GOT3 (cell line): ENCODE measurements at places on chromosomes 7 and 10.

DNA sequence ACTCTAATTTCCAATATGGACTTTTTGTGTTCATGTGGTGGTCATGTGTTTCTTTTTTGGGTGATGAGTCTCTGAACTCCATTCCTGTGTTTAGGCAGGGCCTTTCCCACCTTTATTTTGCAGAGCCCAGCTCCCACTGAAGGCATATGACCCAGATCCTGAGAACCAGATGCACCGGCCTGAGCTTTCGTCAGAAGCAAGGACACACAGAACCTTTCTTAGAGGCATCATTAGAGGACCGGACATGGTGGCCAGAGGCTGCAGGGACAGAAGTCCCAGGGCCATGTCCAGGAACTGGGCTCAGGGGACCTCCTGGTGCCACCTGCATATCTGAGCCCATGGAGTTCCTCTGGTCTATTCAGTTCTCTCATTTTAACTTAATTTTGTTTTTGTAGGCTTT lies 200.9 kb upstream of the ZNF32 start:
- no peak for DNase-seq

- DNase-seq: no peak
These were observed 170.9 kb downstream of the PARD3 start for GRCh38 chr10:34644224-34644623.

GRCh38 chr10:36808625-36809362 lies 316.6 kb upstream of the ANKRD30A start:
- no peak for DNase-seq

DNA sequence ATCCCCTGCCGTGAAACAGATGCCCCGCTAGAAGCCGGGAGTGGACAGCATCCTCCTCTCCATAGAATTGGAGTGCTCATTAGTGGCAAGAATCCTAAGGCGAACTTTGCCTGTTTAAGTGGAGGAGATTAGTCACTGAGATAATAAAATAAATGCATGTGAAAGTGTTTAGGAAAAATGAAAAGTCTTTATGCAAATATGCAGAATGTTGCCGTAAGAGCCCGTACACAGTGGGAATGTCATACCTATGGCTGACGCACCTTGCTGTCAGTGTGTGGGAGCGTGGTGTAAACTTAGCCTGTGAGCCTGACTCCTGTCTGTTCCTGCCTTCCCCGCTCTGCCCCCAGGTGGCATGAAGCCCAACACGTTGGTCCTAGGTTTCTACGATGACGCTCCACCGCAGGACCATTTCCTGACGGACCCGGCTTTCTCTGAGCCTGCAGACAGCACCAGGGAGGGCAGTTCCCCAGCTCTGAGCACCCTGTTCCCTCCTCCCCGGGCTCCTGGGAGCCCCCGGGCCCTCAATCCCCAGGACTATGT lies 1.7 kb upstream of the TRIP6 start:
- no peak for DNase-seq

- no peak for DNase-seq
These were observed 299.0 kb upstream of the FZD1 start for GRCh38 chr7:90965211-90965610.

- no peak for DNase-seq
These were observed 23.3 kb downstream of the CD36 start for GRCh38 chr7:80661729-80662128.

DNA sequence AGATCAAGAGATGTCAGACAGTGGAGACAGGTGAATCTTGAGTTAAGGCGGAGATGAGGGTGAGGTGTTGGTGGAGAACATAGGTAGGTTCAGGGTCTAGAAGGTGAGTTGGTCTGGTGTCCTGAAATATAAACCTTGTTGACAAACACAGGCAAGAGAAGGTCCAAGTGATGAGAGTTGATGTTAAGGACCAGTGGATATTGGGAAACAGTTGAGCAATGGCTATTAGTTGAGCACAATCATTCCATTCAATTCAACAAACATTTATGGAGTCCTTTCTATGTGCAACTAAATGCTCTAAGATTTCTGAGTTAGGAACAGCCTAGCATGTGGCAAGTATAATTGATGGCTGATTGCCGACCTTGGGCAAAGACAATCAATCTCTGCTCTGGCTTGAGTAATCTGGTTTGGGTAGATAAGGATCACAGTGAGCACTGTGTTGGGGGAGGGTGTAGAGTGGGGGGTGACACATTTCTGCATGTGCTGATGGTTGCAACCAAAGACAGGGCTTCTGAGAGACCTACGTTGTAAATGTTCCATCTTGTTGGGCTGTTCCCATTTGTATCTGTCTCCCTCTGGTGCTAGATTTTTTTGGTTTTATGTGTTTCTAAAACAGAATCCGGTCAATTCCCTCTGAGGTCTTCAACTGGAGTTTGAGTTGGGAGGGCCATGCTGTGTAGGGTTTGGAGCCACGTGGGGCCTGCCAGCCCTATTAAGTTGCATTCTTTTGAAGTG lies 201.1 kb downstream of the BAMBI start:
- DNase-seq: no peak

GRCh38 chr10:132933308-132934042 lies 8.9 kb downstream of the CFAP46 start:
- no peak for DNase-seq

DNA sequence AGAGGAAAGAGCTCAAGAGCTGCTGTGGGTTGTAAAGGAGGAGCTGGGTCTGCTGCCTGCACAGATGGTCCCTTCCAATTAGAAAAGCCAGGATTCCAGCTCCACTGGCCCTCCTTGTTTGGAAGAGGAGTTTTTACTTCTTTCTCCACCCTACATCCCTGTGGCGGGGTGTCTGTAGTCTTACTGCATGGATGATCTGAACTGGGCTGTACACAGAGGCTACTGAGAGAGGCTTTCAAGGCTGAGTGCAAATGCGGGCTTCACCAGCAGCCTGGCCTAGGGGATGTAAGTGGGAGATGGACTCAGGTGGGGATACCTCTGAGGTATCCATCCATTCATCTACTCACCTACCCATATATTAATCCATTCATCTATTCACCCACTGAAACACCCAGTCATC lies 7.1 kb upstream of the CXCL12 start:
- DNase-seq: no peak

GRCh38 chr7:121803039-121803438 lies 69.9 kb upstream of the PTPRZ1 start:
- no peak for DNase-seq

GRCh38 chr7:9181356-9181755 lies 747.9 kb downstream of the NXPH1 start:
- no peak for DNase-seq

GRCh38 chr7:1447551-1448244 lies 11.6 kb downstream of the MICALL2 start:
- DNase-seq: no peak

GRCh38 chr10:104834580-104834979 lies 193.5 kb downstream of the SORCS3 start:
- DNase-seq: no peak

GRCh38 chr10:58240531-58240930 lies 27.2 kb downstream of the IPMK start:
- no peak for DNase-seq

GRCh38 chr10:133235265-133235855 lies 2.3 kb upstream of the VENTX start:
- no peak for DNase-seq

DNA sequence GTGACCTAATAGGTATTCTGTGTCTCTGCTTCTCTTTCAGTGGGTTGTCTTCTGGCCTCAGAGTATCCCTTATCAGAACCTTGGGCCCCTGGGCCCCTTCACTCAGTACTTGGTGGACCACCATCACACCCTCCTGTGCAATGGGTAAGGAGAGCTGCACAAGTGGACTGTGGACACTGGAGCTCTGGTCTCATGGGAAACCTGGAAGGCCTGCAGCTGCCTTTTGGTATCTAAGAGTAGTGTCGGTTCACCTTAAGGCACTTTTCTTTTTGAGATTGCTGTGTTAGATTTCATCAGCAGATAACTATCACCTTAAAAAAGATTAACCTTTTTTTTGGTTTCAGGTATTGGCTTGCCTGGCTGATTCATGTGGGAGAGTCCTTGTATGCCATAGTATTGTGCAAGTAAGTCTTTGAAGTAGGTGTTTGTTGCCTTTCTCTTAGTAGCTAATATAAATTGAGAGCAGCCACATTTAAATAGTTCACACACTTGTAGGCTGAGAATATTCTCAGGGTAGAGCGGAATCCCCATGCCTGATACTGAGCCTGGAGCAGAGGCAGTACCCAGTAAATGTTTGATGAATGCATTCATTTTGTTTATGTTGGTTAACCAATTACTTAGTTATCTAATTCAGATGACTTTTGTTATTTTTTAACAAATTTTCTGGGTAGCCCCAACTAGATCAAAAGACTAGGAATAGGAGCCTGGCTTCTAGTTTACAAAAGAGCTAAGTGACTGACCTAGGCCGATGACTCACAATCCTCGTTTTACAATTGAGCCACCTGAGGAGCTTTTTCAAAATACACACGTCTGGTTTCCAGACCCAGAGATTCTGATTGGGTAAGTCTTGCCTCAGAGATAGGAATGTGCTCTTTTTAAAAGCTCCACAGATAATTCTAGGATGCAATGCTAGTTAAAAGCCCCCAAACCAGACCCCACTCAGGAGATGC lies 3.6 kb downstream of the TMEM254 start:
- no peak for DNase-seq

DNA sequence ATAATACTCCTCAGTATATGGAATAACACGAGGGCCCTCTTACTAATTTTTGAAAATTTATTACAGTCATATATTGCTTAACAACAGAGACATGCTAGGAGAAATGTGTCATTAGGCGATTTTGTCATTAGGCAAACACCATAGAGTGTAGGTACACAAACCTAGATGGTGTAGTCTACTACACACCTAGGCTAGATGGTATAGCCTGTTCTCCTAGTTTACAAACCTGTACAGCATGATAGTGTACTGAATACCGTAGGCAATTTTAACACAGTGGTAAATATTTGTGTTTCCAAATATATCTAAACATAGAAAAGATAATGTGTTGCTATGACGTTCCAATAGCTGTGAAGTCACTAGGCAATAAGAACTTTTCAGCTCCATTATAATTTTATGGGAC lies 12.8 kb downstream of the OR2F1 start:
- DNase-seq: no peak

- no peak for DNase-seq
These were observed 51.0 kb upstream of the ELN start for GRCh38 chr7:73976761-73977618.

DNA sequence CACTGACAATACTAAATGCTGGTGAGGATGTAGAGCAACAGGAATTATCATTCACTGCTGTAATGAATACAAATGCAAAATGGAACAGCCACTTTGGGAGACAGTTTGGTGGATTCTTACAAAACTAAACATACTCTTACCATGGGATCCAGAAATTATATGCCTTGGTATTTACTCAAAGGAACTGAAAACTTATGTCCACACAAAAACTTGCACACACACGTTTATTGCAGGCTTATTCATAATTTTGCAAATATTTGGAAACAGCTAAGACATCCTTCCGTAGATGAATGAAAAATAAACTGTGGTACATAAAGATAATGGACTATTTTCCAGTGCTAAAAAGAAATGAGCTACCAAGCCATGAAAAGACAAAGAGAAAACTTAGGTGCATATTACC lies 69.6 kb downstream of the SEM1 start:
- no peak for DNase-seq

- no peak for DNase-seq
These were observed 23.9 kb downstream of the HERPUD2 start for GRCh38 chr7:35670856-35671569.

DNA sequence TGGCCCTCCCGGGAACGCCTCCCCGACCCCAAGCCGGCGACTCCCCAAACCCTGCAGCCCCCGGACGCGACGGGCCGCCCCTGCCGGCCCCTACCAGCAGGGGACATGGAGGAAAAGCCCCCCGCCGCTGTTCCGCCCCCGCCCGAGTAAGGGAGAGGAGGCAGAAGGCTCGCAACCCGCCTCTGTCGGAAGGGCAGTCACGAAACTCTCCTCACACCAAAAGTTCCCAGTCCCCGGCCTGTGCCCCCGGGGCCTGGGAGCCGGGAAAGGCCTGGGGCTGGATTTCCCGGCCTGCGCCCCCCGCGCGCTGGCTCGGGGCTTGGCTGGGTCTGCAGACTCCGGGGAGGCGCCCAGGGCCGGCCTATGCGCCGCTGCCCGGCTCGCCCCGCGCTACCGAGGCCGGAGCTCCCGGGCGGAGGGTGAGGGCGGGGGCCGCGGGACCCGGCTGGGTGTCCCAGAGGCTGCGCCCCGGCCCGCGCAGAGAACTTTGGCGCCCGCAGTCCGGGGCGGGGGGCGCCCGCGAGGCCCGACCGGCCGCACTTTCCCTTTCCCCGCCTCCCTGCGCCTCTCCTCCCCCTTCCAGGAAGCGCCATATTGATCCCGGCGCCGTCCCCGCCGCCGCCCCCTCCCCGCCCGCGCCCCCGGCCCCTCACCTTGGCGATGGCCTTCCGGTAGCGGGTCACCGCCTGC lies 728 bp downstream of the PARD3 start:
- DNase-seq: no peak

DNA sequence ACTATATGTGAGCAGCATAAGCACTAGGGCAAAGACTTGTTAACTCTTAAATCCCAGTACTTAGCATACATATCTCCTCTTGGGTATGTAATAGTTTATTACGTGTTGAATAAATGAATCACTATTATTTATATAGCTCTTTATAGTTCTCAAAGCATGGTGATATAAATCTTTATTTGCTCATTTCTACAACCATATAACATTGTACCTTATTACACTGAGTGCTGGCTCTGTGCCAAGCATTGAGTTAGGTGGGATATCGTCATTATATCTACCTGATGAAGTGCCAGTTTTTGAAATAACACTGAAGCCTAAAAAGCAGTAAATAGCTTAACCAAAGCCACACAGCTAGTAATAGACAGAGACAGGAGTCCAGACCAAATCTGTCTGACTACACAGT lies 27.9 kb downstream of the AHR start:
- no peak for DNase-seq

DNA sequence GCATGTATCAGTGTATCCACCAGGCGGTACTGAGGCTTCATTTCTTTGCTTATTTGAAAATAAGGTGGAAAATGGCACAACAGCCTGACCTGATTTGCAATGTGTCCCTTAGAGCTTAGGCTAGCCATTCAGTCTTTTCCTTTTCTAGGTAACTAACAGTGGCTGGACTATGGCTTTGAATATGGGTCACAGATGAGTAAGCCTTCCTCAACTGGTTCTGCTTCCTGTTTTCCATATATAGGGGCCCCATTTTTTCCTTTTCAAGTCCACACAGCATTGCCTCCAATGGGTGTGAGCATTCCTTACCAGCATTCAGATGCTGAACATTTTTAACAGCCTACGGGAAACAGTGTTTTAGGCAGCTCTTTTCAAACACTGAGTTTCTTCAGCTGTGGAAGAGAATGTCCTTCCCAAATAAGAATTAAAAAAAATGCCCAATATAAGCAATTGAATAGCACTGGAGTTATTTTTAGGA lies 3.9 kb upstream of the ITGB1 start:
- DNase-seq: no peak

GRCh38 chr7:17150018-17150417 lies 148.4 kb upstream of the AHR start:
- DNase-seq: no peak

- no peak for DNase-seq
These were observed 184.2 kb downstream of the STK31 start for GRCh38 chr7:23893942-23894891.

GRCh38 chr7:33770576-33770975 lies 134.8 kb upstream of the BMPER start:
- DNase-seq: no peak

GRCh38 chr10:110643653-110644597 lies at the start of gene RBM20:
RBM20 (plus strand) TSS chr10:110644336; CDS start chr10:110644455, 119 bp downstream.
- DNase-seq: no peak
